ENCODE measurements at places on chromosomes 1 and 21. TPM values are rescaled to one million over a fixed set of nuclear protein-coding genes. Genes with fewer than 3 reads are reported as not detected.

SMCP gene
- total RNA-seq: not detected

GRIK1 gene
- total RNA-seq: not detected

EPHA8 gene
- total RNA-seq: not detected

HES4 gene
- total RNA-seq: 26.8 TPM

LENEP gene
- total RNA-seq: not detected

FGR gene
- 149 TPM for total RNA-seq

MYCL gene
- 3.6 TPM for total RNA-seq

LCE5A gene
- total RNA-seq: not detected

LIN28A gene
- not detected for total RNA-seq

SIK1 gene
- total RNA-seq: 55.2 TPM
